Cortex of kidney (tissue), 1 donor: ENCODE measurements at places on chromosomes 2 and 18.

DNA sequence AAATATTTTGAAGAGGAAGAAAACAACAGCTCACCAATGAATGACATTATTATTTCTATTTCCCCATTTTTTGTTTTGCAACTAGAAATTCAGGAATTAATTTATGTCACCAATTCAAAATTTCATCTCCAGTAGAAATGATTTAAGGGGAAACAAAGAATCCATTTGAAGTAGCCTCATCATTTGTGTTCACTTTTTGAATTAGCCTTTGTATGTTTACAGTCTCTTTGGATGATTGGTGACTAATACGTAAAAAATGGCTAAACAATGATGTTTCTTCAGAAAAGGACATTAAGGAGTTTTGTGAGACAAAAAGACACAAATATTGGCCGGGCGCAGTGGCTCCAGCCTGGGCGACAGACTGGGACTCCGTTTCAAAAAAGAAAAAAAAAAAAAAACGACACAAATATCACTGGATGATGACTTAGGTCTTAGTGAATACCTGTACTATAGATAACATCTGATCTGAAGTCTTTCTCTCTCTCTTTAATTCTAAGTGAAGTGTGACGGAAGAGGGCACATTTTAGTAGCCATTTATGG lies 313.2 kb downstream of the PIK3C3 start:
- DNase-seq, result no peak

GRCh38 chr2:174800436-174801205 lies 36.3 kb upstream of the CHRNA1 start:
- DNase-seq, result no peak

DNA sequence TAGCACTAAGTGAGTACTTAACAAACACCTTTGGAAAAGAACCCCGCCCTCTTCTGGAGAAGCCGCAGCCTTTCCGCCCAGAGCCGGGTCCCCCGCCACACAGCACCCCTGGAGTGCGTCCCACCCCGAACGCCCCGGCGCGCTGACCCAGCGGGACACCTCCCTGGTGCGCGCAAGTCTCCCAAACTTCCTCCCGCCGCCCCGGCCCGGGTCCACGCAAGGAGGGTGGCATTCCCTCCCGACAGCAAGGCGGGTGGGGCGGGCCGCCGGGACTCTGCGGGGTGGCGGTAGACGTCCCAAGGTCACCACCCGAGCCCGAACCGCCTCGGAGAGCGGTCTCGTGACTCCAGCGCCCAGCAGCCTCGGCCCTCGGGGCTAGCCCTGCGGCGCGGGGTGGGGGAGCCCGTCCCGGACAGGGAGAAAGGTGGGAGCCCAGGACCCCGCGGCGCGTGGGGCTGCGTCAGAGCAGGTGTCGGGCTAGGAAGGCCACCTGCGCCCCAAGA lies 598 bp downstream of the CCDC93 start:
- no peak for DNase-seq

DNA sequence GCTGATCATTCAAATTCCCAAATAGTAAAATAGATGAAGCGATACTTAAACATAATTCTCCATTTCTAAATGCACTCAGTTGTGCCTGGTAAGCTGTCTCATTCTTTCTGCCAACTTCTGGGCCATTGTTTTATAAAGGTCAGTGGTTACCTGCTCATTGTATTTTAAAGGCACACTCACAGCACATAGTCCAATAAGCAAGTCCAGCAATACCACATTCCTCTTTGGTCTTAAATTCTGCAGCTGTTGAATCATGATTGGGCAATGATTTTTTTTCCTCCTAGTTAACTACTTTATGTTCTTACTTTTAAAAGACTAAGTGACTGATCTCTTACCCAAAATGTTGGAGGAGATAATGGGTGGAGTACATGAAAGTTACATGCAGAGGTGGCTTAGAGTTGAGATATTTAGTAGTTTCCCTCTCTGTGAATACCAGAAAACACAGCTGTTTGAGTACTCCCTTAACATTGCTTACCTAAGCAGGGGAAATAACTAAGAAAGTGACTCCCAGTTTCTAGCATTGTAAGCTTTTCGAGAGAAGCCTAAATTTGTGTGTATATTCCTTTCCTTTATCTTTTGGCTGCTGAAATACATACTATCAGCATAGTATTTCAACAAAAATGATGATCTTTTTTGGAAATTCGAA lies 220.7 kb downstream of the CAMKMT start:
- DNase-seq, result no peak

DNA sequence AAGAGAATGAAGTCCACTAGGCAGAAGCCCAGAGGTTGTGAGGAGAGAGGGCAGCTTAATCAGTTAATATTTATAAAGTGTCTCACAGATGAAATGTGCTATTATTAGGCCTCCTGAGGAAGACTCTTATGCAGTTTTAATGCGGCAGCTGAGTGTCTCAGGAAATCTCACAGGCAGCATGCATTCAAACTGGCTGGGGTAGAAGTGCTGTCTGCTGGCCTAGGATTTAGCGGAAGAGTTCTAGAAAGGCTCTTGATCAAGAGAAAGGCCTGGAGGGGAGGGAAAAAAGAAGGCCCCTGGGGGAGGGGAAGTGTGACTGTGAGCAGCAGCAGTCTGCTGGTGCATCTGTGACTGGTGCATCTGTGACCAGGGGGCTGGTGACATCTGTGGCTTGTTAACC lies 133.0 kb downstream of the FSHR start:
- no peak for DNase-seq

DNA sequence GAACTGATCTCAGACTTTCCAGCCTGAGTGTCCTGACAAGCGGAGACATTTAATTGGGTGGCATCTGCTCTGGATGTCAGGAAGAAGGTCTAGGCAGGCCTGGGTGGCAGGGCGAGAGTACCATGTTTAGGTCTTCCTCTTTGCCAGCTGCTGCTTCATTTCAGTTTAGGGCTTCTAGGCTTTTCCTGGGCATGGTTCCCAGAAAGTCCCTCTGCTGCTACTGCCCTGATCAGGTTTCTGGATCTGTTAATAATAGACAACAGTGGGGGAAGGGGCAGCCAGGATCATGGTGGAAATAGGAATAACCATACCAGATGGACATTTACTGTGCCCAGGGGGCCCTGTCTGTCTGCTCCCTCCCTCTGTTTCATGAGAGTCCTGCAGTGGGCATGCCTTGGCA lies 2.3 kb upstream of the PLCD4 start:
- DNase-seq, result no peak

DNA sequence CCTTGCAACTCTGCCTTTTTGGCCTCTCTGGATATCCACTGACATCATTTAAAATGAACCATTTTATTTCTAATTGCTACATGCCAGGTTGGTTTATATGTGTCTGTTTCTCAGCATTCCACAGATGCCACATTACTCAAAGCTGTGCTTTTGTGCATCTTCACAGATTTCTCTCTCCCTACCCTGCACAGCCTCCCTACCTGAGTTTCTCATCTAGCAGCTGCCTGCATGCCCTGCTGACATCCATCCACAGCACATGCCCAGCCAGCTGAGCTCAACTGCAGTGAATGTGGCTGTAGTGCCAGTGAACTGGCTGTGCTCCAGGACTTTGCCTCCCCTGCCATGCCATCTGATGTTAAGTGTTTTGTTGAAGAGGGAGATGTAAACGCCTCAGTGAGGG lies 44.5 kb downstream of the PKP4 start:
- DNase-seq, result no peak

DNA sequence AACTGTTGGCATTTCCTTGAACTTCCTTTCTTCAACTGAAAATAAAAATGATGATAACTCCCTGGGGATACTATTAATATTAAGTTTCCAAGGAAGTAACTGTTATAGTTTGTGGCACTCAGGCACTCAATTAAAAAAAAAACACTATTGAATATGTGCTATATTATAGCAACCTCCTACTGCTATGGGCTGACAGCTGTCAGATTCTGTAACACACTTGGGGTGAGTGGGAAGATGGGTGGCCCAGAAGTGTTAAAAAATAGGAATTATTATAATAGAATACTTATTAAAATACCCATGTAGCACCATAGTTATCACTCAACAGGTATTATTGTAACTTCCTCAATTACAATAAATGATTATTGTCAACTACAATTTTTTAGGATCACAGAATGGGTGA lies 130.9 kb downstream of the RNF152 start:
- no peak for DNase-seq

- DNase-seq, result no peak
Observed at GRCh38 chr2:55618025-55618274, 528 bp upstream of the PPP4R3B start.

GRCh38 chr2:179751163-179751809 lies 110.1 kb downstream of the ZNF385B start:
- DNase-seq, result no peak

DNA sequence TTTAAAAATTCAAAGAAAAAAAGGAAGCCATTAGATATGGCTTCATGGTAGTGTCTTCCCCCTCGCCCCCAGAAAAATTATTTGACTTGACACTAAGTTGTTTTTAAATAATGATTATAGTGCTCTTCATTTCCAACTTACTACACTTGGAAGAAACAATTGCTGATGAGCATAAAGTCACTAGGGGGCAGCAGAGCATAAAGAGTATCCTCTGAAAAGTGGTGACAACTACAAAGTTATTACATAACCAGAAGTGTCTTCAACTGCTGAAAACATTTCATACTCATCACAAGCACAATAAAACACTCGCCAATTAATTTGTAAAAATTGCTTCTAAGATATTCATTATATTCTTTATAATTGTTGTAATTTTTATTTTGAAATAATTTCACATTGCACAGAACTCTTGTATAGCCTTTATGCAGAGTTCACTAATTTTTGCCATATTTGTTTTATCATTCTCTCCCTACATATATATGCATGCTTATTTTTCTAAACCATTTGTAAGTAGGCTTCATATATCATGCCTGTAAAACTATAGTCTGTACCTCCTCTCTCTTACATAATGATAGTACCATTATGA lies 54.9 kb downstream of the EXOC6B start:
- DNase-seq, result no peak

DNA sequence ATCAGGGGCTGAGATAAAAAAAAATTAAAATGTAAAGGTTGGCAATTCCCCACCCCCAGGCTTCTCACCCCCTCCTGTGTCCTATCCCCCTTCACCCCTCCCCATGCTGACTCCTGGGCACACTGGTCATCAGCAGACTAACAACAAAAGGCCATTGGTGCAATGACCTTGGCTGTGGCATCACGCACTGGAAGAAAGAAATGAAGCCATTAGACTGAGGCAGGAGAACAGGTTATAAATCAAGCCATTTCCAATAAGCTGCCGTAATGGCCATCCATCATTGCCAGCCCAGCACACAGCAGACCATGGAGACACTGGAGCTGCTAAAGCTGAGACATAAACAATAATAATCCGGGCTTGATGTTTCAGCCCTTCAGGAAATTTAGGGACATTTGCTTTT lies 342.4 kb upstream of the ETAA1 start:
- no peak for DNase-seq

DNA sequence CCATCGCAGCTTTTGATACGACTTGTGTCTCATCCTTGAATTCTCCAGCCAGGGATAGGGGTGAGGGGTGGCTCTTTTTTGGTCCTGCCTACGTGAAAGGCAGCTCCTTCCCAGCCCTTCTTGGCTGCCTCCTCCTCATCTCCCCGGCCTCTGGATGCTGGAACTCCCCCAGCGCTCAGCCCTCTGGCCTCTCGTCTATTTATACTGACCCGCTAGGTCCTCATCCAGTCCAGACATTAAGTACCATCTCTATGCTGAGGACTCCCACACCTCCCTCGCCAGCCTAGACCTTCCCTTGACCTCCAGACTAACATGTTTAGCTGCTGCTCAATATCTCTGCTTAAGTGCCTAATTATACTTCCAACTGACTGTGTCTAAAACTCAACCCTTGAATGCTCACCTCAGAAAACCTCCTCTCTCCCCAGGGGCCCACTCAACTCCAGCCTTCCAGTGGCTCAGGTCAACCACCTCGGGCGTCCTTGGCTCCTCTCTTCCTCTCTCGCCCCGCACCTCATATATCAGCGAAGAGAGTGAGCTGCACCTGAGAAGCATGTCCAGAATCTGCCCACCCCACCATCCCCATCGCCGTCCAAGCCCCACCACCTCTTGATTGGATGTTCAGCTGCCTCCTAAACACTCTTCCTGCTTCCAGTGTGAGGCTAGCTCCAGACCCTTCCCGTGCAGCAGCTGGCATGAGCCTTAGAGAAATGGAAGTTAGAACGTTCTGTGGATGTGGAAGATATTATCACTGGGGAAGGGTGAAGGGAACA lies 34.8 kb downstream of the TOGARAM2 start:
- no peak for DNase-seq

- DNase-seq, result no peak
Observed at GRCh38 chr2:229344151-229344551, 73.1 kb upstream of the PID1 start.

GRCh38 chr18:52342456-52342855 lies 2.5 kb downstream of the DCC start:
- no peak for DNase-seq

DNA sequence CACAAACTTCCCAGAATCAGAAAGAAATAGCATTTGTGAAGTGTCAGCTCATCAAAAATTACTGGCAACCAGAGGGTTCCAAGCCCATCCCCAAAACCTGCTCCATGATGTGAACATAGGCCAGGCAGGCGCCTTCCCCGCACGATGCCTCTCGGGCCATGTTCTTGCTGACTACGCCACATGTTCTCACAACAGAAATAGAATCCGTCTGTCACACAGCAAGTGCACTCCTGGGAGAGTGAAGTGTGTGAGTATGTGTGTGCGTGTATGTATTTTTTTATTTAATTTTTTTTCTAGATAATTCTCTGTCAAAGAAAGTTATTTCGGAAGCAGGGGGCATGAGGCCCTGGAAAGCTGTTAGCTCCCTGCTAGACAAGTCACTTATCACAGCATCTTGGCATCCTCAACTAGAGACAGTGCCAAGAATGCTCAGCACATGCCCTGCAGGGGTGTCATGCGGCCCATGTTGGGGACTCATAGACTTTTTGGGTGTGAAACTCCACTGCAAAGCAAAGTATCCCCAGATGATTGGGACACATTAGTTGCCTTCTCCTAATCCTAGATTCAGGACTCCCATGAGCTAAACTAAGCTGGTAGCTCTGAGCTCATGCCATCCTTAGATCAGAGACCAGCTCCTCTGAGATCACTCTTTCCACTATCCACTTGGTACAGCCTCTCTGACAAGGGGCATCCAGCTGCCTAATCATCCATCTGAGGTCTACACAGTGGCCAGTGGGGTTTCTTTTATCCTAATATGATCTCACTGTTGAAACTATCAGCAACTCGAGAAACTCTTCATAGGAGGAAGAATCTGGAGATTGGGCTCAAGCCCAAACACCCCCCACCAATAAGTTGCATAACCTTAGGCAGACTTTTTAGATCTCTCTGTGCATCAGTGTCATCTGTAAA lies 53.2 kb upstream of the CYRIA start:
- no peak for DNase-seq

DNA sequence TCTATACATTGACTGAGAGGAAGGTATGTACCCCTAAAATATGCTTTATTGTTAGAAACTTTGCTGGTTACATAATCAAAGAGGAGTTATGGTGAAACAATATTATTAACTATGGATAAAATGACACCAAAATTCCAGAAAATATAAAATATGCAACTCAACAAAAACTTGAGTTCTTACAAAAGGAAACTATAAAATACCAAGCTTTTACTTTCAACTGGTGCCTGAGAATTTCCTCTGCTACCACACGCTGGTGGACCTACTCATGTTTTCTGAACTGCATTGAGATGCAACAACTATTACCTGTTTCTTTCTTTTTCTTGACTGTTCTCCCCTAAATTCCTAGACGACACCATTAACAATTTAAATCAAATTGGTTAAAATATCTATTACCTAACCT lies 8.2 kb upstream of the NFE2L2 start:
- no peak for DNase-seq

GRCh38 chr18:7383002-7383980 lies 152.4 kb downstream of the LRRC30 start:
- DNase-seq, result no peak

- DNase-seq, result no peak
Observed at GRCh38 chr18:58755304-58756010, 84.2 kb downstream of the MALT1 start.
